ENCODE measurements at places on chromosomes 2 and 18. TPM values are rescaled to one million over a fixed set of nuclear protein-coding genes. Genes with fewer than 3 reads are reported as not detected.

- peaks cover 22% of the 10 kb centered on the region for H3K4me1 ChIP-seq
- no peak overlapping the region for H3K4me3 ChIP-seq
- no peaks in the 10 kb centered on the region for H3K27me3 ChIP-seq
- DNase-seq, result no peak
- no peaks in the 10 kb centered on the region for H3K36me3 ChIP-seq
- H3K27ac ChIP-seq, result no peak overlapping the region
Observed at GRCh38 chr18:478681-479080, 21.8 kb downstream of the COLEC12 start.

- no peak overlapping the region for H3K27ac ChIP-seq
- no peak for DNase-seq
- no peaks in the 10 kb centered on the region for H3K27me3 ChIP-seq
- peaks cover 26% of the 10 kb centered on the region for H3K4me1 ChIP-seq
- no peak overlapping the region for H3K4me3 ChIP-seq
Observed at GRCh38 chr2:169093535-169093934, 24.2 kb downstream of the DHRS9 start.

DNA sequence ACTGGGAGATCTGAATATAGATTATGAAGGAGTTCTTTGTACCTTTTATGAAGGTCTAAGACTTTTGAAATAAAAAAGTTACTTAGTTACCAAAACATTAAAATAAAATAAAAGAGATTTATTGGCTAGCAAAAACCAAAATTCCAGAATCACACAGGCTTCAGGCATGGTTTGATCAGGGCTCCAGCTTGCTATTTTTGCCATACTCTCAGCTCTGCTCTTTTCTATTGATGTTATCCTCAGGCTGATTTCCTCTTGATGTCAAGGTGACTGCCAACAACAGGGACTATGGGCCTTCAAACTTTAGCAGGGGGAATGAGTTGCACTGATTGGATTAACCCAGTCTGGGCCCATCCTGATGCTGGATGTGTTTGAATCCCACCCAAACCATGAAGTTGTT lies 174.1 kb downstream of the TFCP2L1 start:
- H3K27ac ChIP-seq, result no peak overlapping the region
- no peaks in the 10 kb centered on the region for H3K4me1 ChIP-seq
- H3K36me3 ChIP-seq, result no peaks in the 10 kb centered on the region
- H3K4me3 ChIP-seq, result no peak overlapping the region

- no peak for DNase-seq
- H3K27me3 ChIP-seq, result peaks cover 3% of the 10 kb centered on the region
- H3K4me1 ChIP-seq, result no peaks in the 10 kb centered on the region
- H3K36me3 ChIP-seq, result no peaks in the 10 kb centered on the region
Observed at GRCh38 chr18:57073501-57074187, 73.2 kb upstream of the BOD1L2 start.

DNA sequence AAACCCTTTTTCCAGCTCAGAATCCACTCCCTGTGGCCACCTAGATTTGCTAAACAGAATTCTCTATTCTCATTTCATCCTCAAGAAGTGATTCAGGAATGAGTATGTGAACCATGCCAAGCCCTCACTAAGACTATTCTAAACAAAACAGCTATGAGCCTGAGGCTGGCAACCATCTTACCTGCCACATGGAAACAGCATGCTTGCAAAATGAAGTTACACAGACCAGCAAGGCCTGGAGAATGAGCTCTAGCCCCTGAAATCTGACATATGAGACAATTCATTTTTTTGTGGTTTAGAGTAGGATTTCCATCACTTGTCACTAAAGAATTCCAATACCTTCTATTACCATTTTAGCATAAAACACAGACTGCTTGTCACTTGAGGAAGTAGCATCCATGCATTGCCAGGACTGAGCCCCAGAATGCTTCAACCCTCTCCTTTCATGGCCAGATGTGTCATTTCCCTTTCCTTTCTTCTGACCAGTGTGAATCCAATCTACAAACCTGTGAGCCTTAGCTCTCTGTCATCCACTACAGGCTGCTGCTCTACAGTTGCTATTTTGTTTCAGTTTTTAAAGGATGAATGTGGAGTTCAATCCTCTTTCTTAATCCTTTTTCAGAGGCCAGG lies 744.3 kb upstream of the ACVR2A start:
- no peak for DNase-seq
- H3K27ac ChIP-seq, result no peak overlapping the region
- no peaks in the 10 kb centered on the region for H3K4me1 ChIP-seq
- no peaks in the 10 kb centered on the region for H3K36me3 ChIP-seq
- no peaks in the 10 kb centered on the region for H3K27me3 ChIP-seq

Gene UPP2
- total RNA-seq, result not detected

Measured in lower lobe of right lung (tissue), 2 donors.